ENCODE measurements at places on chromosomes 1 and 21. TPM values are rescaled to one million over a fixed set of nuclear protein-coding genes. Genes with fewer than 3 reads are reported as not detected.
A peak's percentile ranks its signal among the peaks of the same experiment; 100 is the strongest.

CHD1L gene
- total RNA-seq: 16.6 TPM

PLA2G5 gene
- not detected for total RNA-seq

METTL25B gene
- 8.9 TPM for total RNA-seq

- peak; percentile 46 for DNase-seq
Observed at GRCh38 chr1:43704838-43705237, 2.5 kb upstream of the ST3GAL3 start.
